Suppressor macrophage treated with lipopolysaccharide for 4 hours (primary cell): ENCODE measurements at places on chromosomes 12 and 14.
A peak's percentile ranks its signal among the peaks of the same experiment; 100 is the strongest.

DNA sequence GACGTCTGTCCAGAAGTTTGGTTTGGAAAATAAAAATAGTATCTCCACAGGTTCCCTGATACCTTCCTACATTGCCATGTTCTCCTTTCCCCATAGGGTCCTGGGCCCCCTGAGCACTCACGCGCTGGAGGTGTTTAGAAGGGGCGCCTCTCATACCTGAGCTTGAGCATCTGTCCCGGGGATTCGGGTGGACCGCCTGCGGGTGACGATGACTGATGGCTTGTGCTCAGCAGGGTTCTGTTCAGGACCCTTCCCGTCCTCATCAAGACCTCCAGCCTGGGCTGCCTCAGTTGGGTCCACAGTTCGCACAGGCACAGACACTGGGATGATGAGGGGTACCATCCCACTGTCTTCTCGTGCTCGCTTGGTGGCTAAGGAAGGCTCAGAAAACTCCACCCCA lies 22.7 kb upstream of the PNMA1 start:
- no peak for DNase-seq

DNA sequence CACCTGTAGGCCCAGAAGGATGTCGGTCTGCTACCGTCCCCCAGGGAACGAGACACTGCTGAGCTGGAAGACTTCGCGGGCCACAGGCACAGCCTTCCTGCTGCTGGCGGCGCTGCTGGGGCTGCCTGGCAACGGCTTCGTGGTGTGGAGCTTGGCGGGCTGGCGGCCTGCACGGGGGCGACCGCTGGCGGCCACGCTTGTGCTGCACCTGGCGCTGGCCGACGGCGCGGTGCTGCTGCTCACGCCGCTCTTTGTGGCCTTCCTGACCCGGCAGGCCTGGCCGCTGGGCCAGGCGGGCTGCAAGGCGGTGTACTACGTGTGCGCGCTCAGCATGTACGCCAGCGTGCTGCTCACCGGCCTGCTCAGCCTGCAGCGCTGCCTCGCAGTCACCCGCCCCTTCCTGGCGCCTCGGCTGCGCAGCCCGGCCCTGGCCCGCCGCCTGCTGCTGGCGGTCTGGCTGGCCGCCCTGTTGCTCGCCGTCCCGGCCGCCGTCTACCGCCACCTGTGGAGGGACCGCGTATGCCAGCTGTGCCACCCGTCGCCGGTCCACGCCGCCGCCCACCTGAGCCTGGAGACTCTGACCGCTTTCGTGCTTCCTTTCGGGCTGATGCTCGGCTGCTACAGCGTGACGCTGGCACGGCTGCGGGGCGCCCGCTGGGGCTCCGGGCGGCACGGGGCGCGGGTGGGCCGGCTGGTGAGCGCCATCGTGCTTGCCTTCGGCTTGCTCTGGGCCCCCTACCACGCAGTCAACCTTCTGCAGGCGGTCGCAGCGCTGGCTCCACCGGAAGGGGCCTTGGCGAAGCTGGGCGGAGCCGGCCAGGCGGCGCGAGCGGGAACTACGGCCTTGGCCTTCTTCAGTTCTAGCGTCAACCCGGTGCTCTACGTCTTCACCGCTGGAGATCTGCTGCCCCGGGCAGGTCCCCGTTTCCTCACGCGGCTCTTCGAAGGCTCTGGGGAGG lies at the start of gene LTB4R:
Gene LTB4R, plus strand, starts transcription at position 857 of the 959 bp plus-strand sequence. CDS start 4,150 bp downstream, outside the sequence.
- no peak for DNase-seq

DNA sequence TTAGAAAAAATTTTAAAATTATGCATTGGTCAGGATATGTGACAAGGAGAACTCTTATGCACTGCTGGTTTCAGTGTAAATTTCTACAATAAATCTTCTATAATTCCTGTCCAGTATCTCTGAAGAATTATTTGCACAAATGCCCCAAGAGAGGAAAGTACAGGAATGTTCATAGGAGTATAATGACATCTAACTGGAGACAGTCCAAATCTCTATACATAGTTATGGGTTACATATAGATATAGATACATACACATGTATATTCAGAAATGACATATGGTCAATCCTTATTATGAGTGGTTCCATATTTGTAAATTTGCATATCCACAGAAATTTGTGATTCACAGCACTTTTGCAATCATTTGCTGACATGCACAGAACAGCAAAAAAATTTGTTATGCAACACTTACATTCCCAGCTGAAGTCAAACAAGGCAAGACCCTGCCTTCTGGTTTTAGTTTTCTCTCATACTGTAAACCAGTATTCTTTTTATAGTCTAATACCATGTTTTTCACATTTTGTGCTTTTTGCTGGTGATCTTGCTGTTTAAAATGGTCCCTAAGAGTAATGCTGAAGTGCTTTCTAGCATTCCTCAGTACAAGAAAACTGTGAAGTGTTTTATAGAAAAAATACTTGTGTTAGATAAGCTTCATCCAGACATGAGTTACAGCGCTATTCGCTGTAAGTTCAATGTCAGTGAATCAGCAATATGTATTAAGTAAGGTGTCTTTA lies 103.8 kb downstream of the SLC16A7 start:
- peak; percentile 85 for DNase-seq

DNA sequence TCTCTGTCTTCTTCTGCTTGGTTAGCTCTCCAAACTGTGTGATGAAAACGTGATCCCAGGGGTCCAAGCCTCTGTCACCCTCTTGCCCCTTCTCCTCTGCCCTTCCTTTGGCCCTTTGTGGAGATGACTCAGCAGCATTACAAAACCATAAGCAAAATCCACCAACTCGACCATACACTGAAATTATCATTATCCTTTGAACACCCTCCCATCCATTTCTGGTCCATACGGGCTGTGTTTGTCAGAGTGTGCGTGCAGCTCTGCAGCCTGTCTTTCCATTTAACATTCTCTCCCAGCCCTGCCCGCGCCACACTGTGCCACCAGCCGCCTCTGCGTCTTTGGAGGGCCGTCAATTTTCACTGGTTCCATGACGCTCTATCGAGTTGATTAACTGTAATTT lies 69.2 kb downstream of the SLC25A47 start:
- DNase-seq, result no peak

- DNase-seq, result no peak
Measured at GRCh38 chr14:91870890-91871289, 3.6 kb upstream of the TC2N start.

DNA sequence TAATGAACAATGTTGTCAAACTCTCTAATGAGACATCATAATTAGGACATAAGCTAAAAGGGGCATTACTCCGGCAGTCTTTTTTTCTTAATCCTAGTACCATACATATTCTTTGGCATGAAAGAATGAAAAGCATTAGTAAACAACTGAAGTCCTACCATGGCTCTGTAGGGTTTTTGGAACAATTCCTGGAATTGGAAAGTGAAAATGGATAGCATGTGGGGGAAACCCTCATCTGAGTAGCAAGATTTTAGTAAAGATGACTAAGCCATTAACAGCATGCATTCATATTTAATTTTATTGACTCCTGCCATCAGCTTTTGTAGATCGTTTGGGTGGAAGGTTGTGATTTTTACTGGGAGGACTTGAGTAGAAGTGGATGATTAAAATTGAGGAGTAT lies 216.2 kb upstream of the PDZRN4 start:
- no peak for DNase-seq

GRCh38 chr12:96495155-96495554 lies 5.8 kb downstream of the CFAP54 start:
- DNase-seq, result no peak

GRCh38 chr12:114662512-114663177 lies 21.3 kb downstream of the TBX3 start:
- peak; percentile 69 for DNase-seq

DNA sequence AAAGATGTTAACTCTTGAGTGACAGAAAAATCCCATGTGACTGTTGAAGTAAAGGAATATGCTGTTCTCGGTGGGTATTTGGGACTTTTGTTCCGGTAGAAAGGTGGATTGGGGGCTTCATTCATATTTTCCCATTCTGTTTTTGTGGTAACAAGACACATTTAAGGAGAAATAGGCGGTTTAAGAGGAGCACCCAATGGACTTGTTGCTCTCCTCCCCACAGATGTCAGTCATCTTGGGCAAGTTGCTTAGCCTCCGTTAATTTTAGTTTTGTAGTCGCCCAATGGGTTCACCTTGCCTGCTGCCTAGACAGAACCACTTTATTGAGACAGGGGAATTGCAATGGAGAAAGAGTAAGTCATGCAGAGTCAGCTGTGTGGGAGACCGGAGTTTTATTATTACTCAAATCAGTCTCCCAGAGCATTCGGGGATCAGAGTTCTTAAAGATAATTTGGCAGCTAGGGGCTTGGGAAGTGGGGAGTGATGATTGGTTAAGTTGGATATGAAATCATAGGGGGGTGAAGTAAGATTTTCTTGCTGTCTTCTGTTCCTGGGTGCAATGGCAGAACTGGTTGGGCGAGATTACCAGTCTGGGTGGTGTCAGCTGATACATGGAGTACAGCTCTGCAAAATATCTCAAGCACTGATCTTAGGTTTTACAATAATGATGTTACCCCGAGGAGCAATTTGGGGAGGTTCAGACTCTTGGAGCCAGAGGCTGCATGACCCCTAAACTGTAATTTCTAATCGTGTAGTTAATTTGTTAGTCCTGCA lies 50.3 kb downstream of the SLC38A1 start:
- peak; percentile 27 for DNase-seq

DNA sequence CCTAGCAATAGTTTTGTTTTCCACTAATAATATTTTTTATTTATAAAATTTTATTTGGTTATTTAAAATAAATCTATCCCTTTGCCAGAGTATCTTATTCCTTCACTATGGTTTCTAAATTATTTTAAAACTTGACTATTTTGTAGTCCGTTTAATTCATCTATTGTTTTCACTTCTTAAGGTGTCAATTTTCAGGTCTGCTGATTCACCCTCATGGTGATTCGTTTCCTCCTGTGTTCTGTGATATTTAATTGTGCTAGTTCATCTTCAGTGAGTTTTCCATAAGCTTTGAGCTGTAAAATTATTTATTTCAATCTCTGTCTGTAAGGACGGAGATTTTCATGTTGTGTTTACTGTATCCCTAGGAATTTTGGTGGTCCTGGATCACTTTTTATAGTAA lies 70.6 kb downstream of the SNAPC1 start:
- no peak for DNase-seq

DNA sequence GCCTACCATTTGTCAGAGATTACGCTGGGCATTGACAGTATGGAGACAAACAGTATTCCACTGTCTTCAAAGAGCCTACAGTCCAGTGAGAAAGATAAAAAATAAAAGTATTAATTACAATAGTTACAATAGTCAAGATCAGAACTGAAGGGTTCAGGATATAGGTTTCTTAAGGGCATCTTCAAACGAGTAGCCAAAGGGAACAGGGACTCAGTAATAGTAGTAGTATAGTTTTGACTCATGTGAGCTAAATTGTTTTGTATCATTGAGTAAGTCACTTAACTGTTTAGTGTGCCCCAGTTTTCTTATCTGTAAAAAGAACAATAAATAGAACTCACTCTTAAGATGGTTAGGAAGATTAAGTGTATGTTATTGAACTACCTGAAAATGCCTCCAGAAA lies 123.6 kb downstream of the METTL25 start:
- DNase-seq, result no peak

GRCh38 chr14:75522224-75522982 lies at the start of gene BATF:
Gene BATF (plus strand): TSS chr14:75522469. CDS start chr14:75522683, 214 bp downstream.
- peak; percentile 68 for DNase-seq

DNA sequence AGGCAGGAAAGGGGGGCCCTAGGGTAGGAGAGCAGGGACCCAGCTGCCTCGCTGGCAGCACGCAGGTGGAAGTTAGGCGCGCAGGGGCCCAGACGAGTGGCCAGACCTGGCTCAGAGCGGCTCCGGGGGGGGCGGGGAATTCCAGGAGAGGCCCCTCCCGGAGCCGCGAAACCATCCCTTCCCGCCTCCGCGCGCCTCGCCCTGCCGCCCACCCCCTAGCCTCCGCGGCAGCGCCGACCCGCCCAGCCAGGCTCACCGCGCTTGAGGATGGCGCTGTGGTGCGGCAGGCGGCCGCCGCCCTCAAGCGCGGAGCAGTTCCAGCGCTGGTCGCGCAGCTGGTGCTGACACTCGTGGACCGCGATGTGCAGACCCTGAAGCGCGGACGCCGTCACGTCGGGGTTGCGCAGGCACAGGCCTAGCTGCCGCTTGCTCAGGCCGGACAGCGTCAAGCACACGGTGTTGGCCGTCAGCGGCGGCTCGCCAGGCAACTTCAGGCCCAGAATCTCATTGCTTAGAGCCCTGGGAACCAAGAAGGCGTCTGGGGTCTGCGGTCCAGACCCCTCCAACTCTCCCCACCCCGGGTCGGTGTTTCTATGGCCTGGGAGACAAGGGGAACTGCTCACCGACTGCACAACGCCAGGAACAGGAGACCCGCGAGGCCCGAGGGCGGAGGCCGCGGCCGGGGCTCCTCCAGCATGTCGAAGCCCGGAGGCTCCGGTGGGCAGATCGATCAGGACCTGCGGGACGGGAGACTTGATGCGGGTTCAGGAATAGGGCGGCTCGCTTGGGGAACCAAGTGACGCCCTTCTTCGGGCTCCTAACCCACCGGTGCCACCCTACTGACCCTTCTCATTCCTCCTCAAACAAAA lies 1.5 kb downstream of the WNT10B start:
- peak; percentile 29 for DNase-seq

- no peak for DNase-seq
Measured at GRCh38 chr12:82415402-82415801, 57.1 kb downstream of the METTL25 start.

DNA sequence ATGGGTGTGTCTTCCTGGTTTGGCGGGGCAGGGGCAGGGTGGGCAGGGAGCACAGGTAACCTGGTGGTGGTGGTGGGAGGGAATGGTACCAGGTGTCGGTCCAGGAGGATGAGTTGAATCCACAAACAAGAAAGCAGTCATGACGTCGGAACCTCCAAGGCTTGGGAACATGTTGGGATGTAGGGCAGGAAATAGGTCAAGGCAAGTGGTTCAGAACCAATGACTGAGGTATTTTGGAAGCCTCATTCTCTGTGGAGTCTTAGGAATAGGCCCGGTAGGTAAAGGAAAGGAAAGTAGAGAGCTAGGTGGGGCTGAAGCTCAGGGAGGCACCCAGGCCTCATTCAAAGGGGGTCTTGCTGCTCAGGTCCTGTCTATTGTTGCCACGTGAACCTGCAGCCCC lies 39.1 kb upstream of the TMED10 start:
- DNase-seq, result no peak

GRCh38 chr14:85241022-85241855 lies 288.7 kb upstream of the FLRT2 start:
- no peak for DNase-seq

GRCh38 chr14:53949201-53949600 lies 7.4 kb downstream of the BMP4 start:
- DNase-seq, result no peak
